Bronchial epithelial cell (primary cell): ENCODE measurements at places on chromosomes 6 and 20.

DNA sequence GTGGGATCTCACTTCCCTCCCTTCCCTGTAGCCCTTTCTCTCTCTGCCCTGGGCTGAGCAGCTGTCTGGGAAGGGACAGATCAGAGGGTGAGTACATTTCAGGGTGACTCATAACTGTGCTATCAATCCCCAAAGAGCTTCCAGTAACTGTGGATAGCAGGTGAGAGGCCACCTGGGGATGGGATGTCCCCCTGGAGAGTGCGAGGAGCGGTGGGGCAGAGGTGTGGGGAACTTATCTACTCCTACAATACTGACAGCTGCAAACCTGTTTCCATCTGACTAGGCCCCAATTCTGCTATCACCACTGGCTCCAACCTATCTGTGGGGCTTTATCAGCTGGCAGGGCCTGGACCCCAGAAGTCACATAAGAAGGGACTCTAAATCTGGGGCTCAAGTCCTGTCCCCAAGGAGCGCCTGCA is 32.6 kb downstream of the KCNK5 start:
- peak; percentile 39 for DNase-seq

DNA sequence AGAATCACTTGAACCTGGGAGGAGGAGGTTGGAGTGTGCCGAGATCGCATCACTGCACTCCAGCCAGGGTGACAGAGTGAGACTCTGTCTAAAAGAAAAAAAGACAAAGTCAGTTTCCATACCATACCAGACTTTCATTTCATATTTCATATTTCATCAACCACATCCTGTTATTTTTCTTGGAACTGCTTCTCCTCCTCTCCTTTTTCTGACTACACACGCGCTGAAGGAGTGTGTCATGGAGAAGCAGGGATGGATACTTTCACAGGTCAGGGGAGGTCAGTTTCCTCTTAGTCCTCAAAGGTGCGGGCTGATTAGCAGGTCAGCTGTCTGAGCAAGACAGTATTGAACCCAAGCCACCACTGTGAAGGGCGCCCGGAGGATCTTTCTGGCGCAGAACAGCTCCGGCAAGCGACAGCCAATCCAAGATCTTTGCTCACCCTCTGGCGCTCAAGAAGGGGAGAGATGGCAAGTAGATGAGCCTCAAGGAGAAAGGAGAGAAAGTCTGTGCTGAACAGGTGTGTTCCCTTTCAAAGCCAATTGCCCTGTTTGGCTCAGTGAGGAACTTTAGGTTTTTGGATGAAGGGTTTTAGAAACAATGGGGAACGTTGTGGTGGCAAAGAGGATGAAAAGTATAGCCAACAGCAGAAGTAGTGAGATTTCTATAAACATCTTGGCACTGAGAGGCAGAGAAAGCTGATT is 18.9 kb upstream of the SYNJ2 start:
- DNase-seq: peak; percentile 51

- no peak for DNase-seq
Measured at GRCh38 chr6:31576897-31577578, 1.7 kb downstream of the TNF start.

DNA sequence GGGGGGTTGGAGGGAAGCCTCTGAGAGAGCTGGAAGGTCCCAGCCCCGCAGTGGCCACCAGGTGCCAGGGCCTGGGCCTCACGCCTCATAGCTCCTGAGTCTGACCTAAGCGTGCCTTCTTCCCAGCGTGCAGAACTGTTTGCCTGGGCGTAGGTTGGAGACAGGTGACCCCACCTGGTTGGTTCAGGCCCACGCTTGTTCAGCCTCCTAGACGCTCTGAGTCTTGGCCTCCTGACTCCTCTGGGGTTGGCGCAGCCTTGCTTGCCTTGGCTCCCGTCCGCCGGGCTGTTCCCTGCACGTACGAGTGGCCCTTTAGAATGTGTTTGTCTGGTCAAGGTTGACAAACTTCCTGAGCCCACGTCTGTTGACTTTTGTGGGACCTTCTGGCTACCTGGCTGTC is 70.8 kb downstream of the EYA2 start:
- DNase-seq: peak; percentile 84

- no peak for DNase-seq
Measured at GRCh38 chr20:31708736-31709534, 13.7 kb downstream of the BCL2L1 start.

GRCh38 chr6:136592930-136593673 is 42.9 kb upstream of the MAP7 start:
- DNase-seq: peak; percentile 71

DNA sequence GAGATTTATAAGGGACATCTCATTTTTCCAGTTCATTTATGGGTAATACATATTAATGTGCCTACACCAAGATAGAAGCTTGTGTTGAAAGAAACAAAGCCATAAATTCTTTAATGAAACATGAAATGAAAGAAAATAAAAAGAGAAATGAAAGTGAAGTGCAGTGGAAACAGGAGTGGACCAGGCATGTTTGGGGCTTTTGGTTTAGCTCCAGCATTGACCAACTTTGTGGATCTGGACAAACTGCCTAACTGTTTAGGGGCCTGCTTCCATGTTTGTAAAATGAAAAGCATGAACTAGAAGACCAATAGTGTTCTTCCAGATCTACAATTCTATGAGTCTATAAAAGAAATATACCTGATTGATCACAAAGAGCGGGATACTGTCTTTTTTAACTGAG is 124.9 kb downstream of the GJA10 start:
- no peak for DNase-seq

GRCh38 chr6:31907158-31907813 is 5.4 kb upstream of the ZBTB12 start:
- DNase-seq: peak; percentile 33

GRCh38 chr6:137323860-137324259 is 104.7 kb upstream of the IFNGR1 start:
- DNase-seq: peak; percentile 17
